ENCODE measurements at places on chromosomes 12 and 14. TPM values are rescaled to one million over a fixed set of nuclear protein-coding genes. Genes with fewer than 3 reads are reported as not detected.
A peak's percentile ranks its signal among the peaks of the same experiment; 100 is the strongest.

SLC25A21 gene
- total RNA-seq, result 0.36 TPM

HOXC12 gene
- total RNA-seq, result not detected

PLCZ1 gene
- total RNA-seq, result not detected

GLT8D2 gene
- total RNA-seq, result 38.8 TPM

OSBPL8 gene
- total RNA-seq, result 94.2 TPM

OLR1 gene
- 0.28 TPM for total RNA-seq

RPGRIP1 gene
- not detected for total RNA-seq

DTX1 gene
- total RNA-seq, result not detected

RCOR1 gene
- total RNA-seq, result 23.7 TPM

- H3K4me3 ChIP-seq, result no peak overlapping the region
- DNase-seq, result no peak
- peaks cover 36% of the 10 kb centered on the region for H3K36me3 ChIP-seq
- H3K27me3 ChIP-seq, result no peaks in the 10 kb centered on the region
Observed at GRCh38 chr12:112198120-112198733, 72.9 kb downstream of the TRAFD1 start.

DNA sequence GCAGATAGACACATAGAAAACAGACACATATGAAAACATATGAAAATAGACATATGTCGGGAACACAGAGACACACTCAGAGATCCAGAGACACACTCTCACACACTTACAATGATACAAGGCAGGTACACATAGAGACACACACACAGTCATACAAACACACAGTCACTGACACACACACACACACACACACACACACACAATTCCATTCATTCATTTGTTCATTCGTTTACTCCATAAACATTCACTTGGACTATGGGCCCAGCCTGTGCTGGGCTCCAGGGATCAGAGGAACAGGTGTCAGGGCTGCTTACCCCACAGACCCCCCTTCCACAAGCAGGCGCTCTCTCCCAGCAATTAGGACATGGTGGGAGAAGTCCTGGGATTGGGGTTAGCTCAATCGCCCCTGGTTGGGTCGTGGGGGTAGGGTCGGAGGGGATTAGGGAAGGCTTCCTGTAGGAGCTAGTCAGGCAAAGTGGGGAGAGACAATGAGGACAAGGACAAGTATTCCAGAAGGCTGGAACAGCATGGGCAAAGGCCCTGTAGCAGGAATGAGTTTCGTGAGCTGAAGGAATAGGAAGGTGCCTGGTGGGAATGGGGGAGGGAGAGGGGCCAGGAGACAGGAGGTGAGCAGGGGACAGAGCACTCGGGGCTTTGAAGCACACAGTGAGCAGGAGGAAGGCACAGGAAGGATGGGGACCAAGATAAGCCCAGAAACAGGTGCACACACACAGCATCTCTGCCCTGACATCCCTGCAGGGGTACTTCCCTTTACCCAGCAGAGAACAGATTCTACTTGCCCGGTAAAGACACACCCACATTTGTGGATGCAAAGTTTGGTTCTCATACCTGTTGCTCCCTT is 6.5 kb downstream of the RASAL1 start:
- no peak overlapping the region for H3K4me3 ChIP-seq
- no peaks in the 10 kb centered on the region for H3K4me1 ChIP-seq
- peaks cover 39% of the 10 kb centered on the region for H3K27me3 ChIP-seq
- no peak for DNase-seq
- H3K36me3 ChIP-seq, result no peaks in the 10 kb centered on the region

DNA sequence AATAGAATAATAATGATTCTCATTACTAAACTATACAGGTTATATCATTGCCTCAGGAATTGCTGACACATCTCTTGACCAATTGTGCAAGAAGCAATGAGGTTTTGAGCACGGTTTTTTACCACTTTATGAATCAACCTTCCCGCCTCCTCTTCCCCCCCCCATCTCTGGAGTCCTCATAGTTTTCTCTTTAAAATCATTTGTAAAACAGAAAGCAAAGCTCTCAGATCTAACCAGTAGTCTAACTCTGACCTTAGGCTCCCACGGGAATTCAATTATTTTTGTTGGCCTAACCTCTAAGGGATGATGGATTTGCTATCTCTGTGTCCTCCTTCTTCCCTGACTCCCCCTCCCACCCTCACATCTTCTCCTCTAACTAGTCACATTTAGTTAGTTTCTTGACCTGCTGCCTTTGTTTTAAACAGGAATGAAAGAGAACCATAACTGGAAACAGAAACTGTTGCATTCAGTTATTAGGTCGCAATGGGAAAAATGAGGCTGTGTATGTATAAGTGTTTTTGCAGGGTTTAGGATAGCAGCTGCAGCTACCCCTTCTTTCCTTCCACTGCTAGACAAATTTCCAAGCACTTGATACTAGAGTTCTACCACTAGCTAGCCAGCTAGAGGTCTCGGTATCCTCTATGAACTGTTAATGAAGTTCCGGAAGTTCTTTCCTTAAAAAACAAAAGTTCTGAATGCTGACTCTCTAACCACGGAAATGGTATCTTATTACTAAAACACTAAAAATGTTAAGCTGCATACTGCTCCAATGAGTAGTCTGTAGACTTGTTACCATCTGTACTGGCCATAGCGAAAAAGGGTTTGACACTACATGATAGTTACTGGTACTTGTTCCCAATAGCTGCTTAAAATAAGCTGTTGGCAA is 65.4 kb downstream of the TAOK3 start:
- H3K36me3 ChIP-seq, result no peaks in the 10 kb centered on the region
- no peak for DNase-seq
- H3K27me3 ChIP-seq, result no peaks in the 10 kb centered on the region
- H3K4me3 ChIP-seq, result peak overlapping the region; percentile 65
- H3K27ac ChIP-seq, result peak overlapping the region; percentile 91
- peaks cover 22% of the 10 kb centered on the region for H3K4me1 ChIP-seq

- no peaks in the 10 kb centered on the region for H3K4me1 ChIP-seq
- no peak for DNase-seq
- H3K36me3 ChIP-seq, result no peaks in the 10 kb centered on the region
- no peaks in the 10 kb centered on the region for H3K27me3 ChIP-seq
- H3K27ac ChIP-seq, result no peak overlapping the region
- H3K4me3 ChIP-seq, result no peak overlapping the region
Observed at GRCh38 chr14:20707622-20708021, 19.1 kb downstream of the ANG start.

GRCh38 chr12:292186-292585 is 29.6 kb upstream of the SLC6A13 start:
- H3K27me3 ChIP-seq, result no peaks in the 10 kb centered on the region
- H3K27ac ChIP-seq, result no peak overlapping the region
- H3K4me3 ChIP-seq, result no peak overlapping the region
- H3K36me3 ChIP-seq, result peaks cover 34% of the 10 kb centered on the region
- DNase-seq, result no peak
- H3K4me1 ChIP-seq, result peaks cover 6% of the 10 kb centered on the region

DNA sequence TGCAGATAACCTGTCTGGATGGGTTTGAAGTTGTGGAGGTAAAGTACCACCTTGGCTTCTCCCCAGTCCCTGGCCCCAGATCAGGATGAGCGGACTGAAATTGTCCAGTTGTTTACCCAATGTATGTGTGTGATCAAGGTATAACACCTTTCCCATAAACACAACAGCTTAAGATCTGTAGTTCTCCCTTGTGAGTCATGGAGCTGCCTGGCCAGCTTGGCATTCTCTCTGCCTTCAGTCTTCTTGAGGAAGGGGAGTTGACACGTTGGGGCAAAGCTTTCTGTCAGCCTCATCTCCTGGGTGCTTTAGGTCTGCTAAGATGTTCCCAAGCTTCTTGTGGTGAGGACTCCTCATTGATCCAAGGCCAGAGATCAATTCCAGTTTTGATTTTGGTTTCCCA is 6.1 kb downstream of the C1S start:
- no peaks in the 10 kb centered on the region for H3K36me3 ChIP-seq
- H3K27me3 ChIP-seq, result no peaks in the 10 kb centered on the region
- H3K4me1 ChIP-seq, result peaks cover 15% of the 10 kb centered on the region
- no peak overlapping the region for H3K4me3 ChIP-seq
- H3K27ac ChIP-seq, result no peak overlapping the region

DNA sequence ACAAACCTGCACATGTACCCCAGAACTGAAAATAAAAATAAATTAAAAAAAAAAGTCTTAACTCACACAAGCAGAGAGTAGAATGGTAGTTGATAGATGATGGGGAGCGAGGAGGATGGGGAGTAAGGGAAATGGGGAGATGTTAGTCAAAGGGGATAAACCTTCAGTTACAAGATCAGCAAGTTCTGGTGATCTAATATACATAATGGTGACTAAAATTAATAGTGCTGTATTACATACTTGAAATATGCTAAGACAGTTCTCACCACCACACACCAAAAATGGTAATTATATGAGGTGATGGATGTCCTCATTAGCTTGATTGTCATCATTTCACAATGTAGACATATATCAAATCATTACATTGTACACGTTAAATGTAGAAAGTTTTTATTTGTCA is 3.2 kb upstream of the C12orf42 start:
- H3K27ac ChIP-seq, result no peak overlapping the region
- DNase-seq, result no peak
- peaks cover 40% of the 10 kb centered on the region for H3K27me3 ChIP-seq
- H3K4me1 ChIP-seq, result peaks cover 7% of the 10 kb centered on the region
- H3K36me3 ChIP-seq, result no peaks in the 10 kb centered on the region

DNA sequence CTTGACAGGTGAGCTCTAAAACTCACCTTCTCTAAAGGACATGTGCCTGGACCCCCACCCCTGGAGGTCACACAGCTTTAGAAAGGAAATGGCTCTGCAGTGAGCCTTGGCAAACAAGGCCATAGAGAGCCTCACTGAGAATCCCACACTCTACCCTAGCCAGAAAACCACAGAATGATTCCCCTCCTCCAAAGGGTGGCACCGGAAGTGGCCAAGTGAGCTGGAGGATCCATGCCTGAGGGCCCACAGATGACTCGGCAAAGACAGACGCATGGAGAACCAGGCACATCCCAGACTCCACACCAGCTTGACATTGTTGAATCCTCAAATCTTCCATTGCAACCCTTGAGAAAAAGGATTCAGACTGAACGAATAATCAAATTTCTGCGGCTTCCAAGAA is 54.2 kb upstream of the PTHLH start:
- no peak overlapping the region for H3K27ac ChIP-seq
- no peak for DNase-seq
- H3K4me1 ChIP-seq, result peaks cover 16% of the 10 kb centered on the region
- no peaks in the 10 kb centered on the region for H3K36me3 ChIP-seq
- H3K27me3 ChIP-seq, result no peaks in the 10 kb centered on the region

DNA sequence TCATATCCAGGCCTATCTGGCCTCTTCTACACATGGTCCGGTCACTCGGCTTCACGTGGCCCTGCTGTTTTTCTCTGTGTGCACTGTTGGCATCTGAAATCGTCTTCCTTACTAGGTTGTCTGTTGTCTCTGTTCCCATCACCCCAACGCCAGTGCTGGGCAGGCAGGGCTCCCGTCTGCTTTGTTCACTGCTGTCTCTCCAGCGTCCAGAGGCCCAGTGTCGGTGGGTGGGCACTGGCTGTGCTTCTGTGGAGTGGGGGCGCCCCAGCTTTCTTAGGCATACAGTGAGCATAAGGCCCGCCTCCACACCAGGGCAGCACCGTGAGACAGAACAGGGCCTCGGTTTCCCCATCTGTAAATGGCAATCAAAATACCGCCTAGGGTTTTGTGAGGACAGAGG is 153.1 kb downstream of the BCL11B start:
- DNase-seq, result no peak
- no peak overlapping the region for H3K27ac ChIP-seq
- no peak overlapping the region for H3K4me3 ChIP-seq
- H3K36me3 ChIP-seq, result peaks cover 3% of the 10 kb centered on the region
- peaks cover 49% of the 10 kb centered on the region for H3K27me3 ChIP-seq

GRCh38 chr14:56416213-56416612 is 163.4 kb upstream of the TMEM260 start:
- no peak overlapping the region for H3K4me3 ChIP-seq
- H3K27me3 ChIP-seq, result peaks cover 12% of the 10 kb centered on the region
- no peak for DNase-seq
- H3K4me1 ChIP-seq, result no peaks in the 10 kb centered on the region

DNA sequence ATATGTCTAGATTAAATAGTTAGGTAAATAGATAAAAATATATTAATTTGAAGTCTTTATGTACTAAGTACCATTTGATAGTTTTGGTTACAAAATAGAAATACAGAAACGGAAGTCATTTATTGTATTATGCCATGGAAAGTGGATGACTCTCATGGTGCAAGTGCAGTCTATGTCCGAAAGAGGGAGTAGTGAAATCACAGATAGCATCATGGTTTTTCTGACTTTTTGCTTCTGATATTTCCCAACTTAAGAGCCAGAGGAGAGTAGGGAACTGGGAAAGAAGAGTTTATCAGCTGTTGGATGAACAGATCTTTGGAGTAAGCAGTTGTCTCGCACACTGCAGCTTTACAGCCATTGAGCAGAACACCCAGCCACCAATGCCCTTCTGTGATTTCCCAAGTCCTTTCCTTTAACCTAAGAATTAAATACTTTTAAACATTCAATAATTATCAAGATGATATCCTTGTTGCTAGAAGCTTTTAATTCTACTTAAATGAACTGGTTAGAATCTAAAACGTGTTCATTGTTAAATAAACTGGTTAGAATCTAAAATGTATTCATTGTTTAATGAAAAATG is 18.4 kb upstream of the SRGAP1 start:
- DNase-seq, result no peak
- H3K4me3 ChIP-seq, result no peak overlapping the region
- H3K27ac ChIP-seq, result no peak overlapping the region

- no peak overlapping the region for H3K27ac ChIP-seq
- no peak for DNase-seq
- H3K4me3 ChIP-seq, result no peak overlapping the region
- H3K4me1 ChIP-seq, result no peaks in the 10 kb centered on the region
- no peaks in the 10 kb centered on the region for H3K27me3 ChIP-seq
Observed at GRCh38 chr12:122158700-122159285, 15.2 kb downstream of the IL31 start.

DNA sequence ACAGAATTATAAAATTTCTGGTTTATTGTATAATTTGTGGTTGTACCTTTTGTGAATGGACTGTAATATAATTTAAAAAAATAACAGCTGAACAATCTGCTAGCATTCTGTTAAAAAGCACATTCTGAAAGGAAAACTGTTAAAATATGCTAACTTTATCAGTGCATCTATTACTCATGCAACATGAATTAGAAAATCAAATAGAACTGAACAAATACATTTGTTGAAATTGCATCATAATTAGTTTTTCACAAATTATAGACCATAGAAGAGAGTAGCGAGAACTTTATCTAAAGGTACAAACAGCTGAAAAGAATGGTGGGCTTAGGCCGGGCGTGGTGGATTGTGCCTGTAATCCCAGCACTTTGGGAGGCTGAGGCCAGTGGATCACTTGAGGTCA is 33.0 kb downstream of the PTPN21 start:
- peaks cover 29% of the 10 kb centered on the region for H3K4me1 ChIP-seq
- no peak for DNase-seq
- no peaks in the 10 kb centered on the region for H3K27me3 ChIP-seq
- peaks cover 5% of the 10 kb centered on the region for H3K36me3 ChIP-seq

DNA sequence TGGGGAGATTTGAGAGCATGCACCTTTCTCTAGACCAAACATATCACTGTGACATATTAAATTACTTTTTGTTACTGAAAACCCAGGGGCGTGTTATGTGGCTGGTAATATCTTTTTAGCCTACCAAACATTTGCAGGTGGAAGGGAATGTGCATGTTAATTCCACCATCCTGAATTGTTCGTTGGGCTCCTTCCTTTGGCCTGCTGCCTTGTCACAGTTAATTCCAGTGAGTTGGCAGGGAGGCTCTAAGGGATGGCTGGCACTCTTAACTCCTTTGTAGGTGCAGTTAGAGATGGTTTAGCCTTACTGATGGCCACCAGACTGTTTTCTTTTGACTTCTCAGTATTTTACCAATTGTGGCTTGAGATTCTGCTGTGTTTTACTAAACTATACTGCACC is 64.5 kb downstream of the DIP2B start:
- peaks cover 55% of the 10 kb centered on the region for H3K4me1 ChIP-seq
- no peaks in the 10 kb centered on the region for H3K27me3 ChIP-seq
- no peak for DNase-seq
- no peaks in the 10 kb centered on the region for H3K36me3 ChIP-seq

Measured in chondrocyte (in vitro differentiated cells).